Brain microvascular endothelial cell (primary cell): ENCODE measurements at places on chromosomes 1 and 21.
A peak's percentile ranks its signal among the peaks of the same experiment; 100 is the strongest.

GRCh38 chr1:183792300-183792699 lies 12.6 kb upstream of the RGL1 start:
- no peak for DNase-seq

DNA sequence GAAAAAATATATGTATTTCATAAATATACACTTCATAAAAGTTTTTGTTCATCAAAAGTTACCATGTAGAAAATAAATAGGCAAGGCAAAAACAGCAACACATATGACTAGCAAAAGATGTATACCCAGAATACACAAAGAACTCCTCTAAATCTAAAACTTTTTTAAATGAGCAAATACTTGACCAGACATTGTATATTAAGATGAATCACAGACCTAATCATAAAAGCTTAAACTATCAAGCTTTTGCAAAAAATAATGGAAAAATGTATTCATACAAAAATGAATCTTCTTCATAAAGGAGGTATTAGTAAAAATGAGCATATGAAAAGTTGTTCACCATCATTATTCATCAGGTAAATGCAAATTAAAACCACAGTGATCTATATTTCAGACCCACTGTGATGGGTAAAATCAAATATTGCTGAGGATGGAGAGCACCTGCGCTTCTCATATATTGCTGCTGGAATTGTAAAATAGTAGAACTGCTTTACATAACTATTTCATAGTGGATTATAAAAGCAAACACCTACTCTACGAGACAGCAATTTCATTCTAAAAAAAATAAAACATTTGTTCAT lies 78.3 kb upstream of the RGS1 start:
- DNase-seq, result no peak

GRCh38 chr1:79197421-79197820 lies 190.9 kb upstream of the ADGRL4 start:
- peak; percentile 19 for DNase-seq

DNA sequence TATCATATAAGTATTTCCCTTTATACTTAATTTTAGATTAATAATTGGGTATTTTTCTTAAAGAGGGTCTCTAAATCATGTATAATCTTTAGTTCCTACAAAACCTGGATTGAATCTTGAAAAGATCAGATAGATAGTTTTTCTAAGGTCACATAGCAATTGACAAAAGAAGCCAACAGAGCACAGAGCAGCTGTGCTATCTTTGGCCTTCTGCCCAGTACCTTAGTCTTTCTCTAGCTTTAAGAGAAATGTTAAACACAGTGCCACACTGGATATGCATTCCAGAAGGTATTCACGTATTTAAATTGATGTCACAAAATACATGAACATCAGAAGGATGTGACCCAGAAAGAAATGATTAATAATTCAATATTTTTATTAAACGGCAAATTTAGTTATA lies 86.8 kb downstream of the C21orf91 start:
- peak; percentile 33 for DNase-seq

DNA sequence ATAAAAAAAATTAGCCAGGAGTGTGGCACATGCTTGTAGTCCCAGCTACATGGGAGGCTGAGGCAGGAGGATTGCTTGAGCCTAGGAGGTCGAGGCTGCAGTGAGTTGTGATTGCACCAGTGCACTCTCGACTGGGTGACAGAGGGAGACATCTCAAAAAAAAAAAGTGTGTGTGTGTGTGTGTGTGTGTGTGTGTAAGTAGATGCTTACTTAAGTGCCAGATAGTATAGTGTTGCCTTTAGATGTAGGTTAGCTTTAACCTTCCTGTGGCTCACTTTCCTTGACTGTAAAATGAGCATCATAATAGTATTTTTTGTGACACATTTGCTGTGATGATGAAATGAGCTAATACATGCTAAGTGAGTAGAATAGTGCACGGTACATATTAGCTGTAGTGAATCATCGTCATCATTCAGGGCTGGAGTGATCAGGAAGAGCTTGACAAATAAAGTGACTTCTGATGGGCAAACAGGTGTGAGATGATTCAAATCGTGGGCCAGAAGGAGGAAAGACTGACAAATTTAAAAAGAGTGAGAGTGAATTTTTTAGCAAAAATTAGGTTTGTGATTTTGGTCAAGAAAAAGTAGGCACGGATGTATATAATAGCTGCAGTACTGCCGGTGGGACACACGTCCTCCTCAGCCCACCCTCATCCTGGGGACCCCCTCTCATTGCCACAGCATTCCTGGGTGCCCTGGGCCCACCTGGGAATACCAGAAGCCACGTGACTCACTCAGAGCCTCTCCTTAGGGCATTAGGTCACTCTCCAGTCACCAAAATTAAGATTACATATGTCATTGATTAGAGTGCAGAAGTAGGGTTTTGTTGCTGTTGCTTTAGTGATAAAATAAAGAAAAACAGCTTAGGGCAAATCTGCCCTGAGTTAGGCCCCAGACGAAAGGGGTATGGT lies 33.9 kb downstream of the EIF2D start:
- DNase-seq, result no peak

- no peak for DNase-seq
Measured at GRCh38 chr1:205003358-205004131, 39.5 kb upstream of the CNTN2 start.

GRCh38 chr1:171509191-171509590 lies 23.9 kb downstream of the PRRC2C start:
- no peak for DNase-seq

DNA sequence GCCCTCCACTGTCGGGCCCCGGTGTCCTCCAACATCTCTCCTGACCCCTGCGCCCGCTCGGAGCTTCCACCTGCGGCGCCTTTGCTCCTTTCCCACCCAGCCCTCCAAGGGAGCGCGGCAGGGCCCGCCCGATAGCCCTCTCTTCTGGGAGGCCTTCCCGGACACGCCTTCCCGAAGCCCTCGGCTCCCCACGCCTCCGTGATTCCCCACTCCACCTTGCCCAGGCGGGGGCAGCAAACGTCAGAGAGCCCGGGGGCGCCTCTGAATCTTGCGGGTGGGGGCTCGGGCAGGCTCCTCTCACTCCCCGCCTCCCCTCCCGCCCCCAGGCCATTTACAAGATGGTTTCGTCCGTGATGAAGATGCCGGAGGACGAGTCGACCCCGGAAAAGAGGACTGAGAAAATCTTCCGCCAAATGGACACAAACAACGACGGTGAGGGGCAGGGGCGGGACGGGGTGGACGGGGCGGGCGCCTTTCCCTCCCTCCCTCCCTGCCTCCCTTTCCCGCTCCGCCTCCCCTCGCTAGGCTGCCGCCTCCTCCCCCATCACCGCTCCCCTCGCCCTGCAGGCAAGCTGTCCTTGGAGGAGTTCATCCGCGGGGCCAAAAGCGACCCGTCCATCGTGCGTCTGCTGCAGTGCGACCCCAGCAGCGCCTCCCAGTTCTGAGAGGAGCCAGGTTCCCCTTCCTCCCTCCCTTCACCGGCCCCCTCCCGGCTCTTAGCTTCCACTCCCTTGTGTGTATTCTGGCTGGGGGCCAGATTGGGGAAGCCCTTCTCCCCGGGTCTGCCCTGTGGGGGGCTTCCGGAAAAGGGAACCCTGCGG lies 7.1 kb downstream of the HPCA start:
- no peak for DNase-seq

- DNase-seq, result no peak
Measured at GRCh38 chr1:215900684-215901083, 333.6 kb downstream of the KCTD3 start.

DNA sequence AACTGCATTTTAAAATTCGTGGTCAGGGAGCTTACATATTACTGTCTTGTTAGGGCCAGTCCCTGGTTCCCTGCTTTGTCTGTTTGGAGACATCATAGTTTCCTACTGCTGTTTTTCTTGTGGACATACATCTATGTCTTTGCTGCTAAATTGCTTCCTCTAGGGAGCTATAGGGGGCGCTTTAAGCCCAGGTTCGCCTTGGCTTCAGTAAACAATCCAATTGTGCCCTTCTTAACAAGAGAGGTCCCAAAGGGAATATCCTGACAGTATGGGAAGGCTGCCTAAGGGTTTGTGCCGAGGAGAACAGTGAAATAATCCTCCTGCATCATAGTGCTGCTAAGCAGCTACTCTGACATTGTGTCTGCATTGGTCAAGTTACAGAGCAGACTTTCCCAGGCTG lies 112.5 kb downstream of the USH2A start:
- DNase-seq, result peak; percentile 58
